M059J (cell line): ENCODE measurements at places on chromosomes 12 and 14.

DNA sequence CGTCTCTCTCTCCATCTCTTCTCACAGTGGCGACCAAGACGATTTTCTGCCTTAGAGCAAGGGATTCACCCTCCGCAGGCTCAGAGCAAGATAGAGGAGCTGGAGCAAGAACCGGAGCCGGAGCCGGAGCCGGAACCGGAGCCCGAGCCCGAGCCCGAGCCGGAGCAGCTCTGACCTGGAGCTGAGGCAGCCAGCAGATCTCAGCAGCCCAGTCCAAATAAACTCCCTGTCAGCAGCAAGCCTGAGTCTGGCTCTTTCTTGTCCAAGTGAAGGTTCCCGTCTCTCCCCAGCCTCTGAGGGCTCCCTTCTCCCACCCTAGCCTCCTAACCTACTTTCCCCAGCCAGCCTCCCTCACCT is 5.9 kb downstream of the LAG3 start:
- no peak for DNase-seq

- no peak for DNase-seq
Observed at GRCh38 chr14:24133735-24134134, 2.3 kb upstream of the PSME1 start.

GRCh38 chr14:83255727-83256090 is 1722.1 kb upstream of the SEL1L start:
- DNase-seq, result no peak

DNA sequence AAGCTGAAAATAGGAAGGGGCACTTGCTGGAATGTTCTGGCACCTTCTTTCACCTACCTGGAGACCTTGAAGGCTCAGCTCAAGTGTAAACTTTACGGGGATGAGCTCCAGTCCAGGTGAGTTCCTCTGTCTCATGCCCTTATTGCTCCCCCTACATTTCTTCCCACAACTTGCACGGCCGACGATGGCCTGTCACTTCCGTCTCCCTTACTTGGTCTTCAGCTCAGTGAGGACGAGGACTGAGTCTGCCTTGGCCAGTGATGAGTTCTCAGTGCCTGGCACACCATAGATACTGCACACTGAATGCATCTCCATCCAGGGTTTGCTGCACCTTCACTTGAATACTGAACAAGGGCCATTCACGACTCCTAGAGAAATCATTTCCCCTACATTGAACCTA is 21.4 kb downstream of the ADGRD1 start:
- no peak for DNase-seq
